IMR-90 (cell line): ENCODE measurements at places on chromosomes 7 and 10. TPM values are rescaled to one million over a fixed set of nuclear protein-coding genes. Genes with fewer than 3 reads are reported as not detected.

Gene MRLN
- total RNA-seq: not detected in 2 replicates

Gene FAM25C
- not detected in 2 replicates for total RNA-seq

Gene MCM10
- 11.8 and 14.4 TPM in 2 replicates for total RNA-seq

Gene GBX1
- total RNA-seq: not detected in 2 replicates

Gene HABP2
- total RNA-seq: not detected in 2 replicates

Gene ANKRD1
- total RNA-seq: 10.8 and 19.4 TPM in 2 replicates

Gene FAM237B
- not detected in 2 replicates for total RNA-seq

Gene ZNF248
- 5.7 and 6.7 TPM in 2 replicates for total RNA-seq

Gene ZPBP
- total RNA-seq: not detected in 2 replicates

Gene VPS50
- 22.0 and 26.7 TPM in 2 replicates for total RNA-seq

Gene PRPS1L1
- not detected in 2 replicates for total RNA-seq

Gene ACHE
- total RNA-seq: not detected in 2 replicates

Gene ZNF92
- total RNA-seq: 6.1 and 14.4 TPM in 2 replicates

Gene BRAF
- total RNA-seq: 12.9 and 16.9 TPM in 2 replicates

Gene NAT16
- not detected in 2 replicates for total RNA-seq

Gene CYP2C19
- total RNA-seq: not detected in 2 replicates

Gene CCL26
- not detected in 2 replicates for total RNA-seq

Gene UTF1
- total RNA-seq: not detected in 2 replicates

Gene C10orf62
- not detected in 2 replicates for total RNA-seq

Gene NPFFR1
- total RNA-seq: not detected in 2 replicates

Gene RTKN2
- total RNA-seq: 0.90 and 2.2 TPM in 2 replicates

Gene STEAP1
- 3.9 and 5.8 TPM in 2 replicates for total RNA-seq

Gene EVX1
- not detected in 2 replicates for total RNA-seq

Gene SMKR1
- total RNA-seq: not detected in 2 replicates

Gene PLCE1
- total RNA-seq: 3.9 and 4.5 TPM in 2 replicates

Gene SPDYE5
- not detected in 2 replicates for total RNA-seq

Gene TRIM4
- total RNA-seq: 10.6 and 15.3 TPM in 2 replicates

Gene GPR26
- total RNA-seq: not detected in 2 replicates

Gene NUTM2D
- 0.54 and 0.56 TPM in 2 replicates for total RNA-seq

Gene SHH
- total RNA-seq: under 0.01 TPM in 1 of 2 replicates, not detected in the other

Gene BTBD16
- not detected in 2 replicates for total RNA-seq

Gene UCN3
- total RNA-seq: not detected in 2 replicates

Gene C10orf95
- total RNA-seq: not detected in 2 replicates

Gene PTF1A
- not detected in 2 replicates for total RNA-seq

Gene GDF2
- under 0.01 TPM in 1 of 2 replicates, not detected in the other for total RNA-seq
